ENCODE measurements at places on chromosomes 11 and 22.

DNA sequence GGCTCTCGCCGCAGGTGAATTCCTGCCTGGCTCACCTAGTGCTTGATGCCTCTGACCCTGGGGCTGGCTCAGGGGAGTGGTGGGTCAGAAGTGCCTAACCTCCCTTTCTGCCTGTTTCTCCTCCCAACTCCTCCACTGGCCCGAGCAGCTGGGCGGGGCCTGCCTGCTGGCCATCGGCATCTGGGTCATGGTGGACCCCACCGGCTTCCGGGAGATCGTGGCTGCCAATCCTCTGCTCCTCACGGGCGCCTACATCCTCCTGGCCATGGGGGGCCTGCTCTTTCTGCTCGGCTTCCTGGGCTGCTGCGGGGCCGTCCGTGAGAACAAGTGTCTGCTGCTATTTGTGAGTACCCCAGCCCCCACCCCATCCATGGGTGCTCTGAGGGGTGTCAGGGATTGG, 41.1 kb downstream of the TP53I11 start:
- DNase-seq, result no peak

DNA sequence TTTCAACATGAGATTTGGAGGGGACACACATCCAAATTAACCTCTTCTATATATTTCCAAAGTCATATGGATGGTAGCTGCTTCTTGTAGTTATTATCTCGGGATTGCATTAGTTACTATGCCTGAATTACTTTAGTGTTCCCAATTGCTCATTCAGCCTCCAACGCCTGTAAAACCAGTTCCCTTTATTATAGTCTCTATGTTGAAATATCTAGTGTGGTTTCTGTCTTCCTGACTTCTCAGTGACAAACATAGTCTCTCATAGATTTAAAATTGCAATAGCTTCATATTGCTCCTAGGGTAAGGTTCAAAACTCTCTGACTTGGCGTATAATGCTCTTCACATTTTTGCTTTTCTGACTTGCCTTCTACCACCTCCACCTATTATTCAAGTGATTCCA, 366.4 kb downstream of the CASP12 start:
- DNase-seq, result no peak

- DNase-seq, result no peak
These were observed 26.6 kb upstream of the MYRF start for GRCh38 chr11:61725781-61726231.

DNA sequence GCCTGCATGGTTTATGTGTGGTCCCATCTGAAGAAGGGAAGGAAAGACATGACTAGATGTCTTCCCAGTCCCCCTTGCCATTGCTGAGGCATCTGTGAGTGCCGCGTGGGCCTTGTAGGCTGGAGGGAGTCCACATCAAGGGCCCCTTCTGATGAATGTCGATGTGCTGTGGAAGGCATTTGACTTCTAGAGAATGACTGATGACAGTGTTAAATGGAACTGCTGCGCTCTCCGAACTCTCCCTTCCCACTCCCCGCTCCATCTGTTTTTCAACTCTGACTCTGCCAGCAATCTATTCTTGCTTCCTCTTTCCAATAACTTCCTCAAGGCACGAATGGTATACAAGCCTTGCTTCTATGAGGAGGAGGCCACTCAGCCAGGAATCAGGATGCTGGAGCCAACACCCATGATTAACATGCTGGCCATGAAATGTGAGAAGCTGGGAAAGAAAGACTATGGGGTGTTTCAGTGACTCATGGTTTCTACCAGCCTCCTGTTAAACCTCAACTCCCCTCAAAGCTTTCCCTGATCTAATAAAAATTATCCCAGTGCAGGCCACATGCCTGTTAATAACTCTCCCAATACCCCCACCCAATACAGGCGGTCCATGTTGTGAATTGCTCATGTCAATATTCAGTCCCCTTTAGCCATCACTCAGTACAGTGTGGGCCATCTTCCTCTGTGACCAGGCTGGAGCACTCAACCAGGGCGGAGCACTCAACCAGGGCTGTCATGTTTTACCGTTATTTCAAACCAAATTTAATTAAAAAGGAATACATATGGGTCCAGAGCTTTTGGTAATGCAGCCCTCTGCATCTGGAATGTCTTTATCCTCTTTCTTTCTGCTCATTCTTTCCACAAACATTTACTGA, 46.4 kb upstream of the TBCEL start:
- DNase-seq, result no peak

GRCh38 chr22:46089426-46090035, 60.8 kb upstream of the PPARA start:
- DNase-seq, result no peak

DNA sequence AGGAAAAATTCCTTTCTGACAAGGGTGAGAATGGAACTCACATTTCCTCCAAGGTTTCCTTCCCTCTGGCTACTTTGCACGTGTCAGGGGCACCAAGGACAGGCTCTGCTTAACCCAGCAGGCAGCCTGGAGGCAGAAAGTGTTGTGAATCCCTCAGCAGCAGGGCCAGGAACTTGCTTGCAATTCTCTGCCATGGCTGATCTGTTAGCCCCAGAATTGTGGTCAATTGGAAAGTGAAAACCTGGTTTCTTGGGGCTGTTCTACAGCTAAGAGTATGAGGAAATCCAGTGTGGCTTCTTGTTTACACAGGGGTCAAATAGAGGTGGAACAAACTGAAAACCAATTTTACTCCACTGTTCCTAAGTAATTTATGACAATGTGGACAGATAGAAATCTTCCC, 38.3 kb upstream of the CEP295 start:
- DNase-seq, result no peak

- no peak for DNase-seq
These were observed 10.9 kb downstream of the BMAL1 start for GRCh38 chr11:13288375-13289029.

- DNase-seq, result no peak
These were observed 34.1 kb downstream of the NUP50 start for GRCh38 chr22:45197606-45198462.

GRCh38 chr11:6608726-6609501, 3.1 kb downstream of the TAF10 start:
- no peak for DNase-seq

GRCh38 chr11:62105667-62106191, 18.1 kb upstream of the INCENP start:
- no peak for DNase-seq

DNA sequence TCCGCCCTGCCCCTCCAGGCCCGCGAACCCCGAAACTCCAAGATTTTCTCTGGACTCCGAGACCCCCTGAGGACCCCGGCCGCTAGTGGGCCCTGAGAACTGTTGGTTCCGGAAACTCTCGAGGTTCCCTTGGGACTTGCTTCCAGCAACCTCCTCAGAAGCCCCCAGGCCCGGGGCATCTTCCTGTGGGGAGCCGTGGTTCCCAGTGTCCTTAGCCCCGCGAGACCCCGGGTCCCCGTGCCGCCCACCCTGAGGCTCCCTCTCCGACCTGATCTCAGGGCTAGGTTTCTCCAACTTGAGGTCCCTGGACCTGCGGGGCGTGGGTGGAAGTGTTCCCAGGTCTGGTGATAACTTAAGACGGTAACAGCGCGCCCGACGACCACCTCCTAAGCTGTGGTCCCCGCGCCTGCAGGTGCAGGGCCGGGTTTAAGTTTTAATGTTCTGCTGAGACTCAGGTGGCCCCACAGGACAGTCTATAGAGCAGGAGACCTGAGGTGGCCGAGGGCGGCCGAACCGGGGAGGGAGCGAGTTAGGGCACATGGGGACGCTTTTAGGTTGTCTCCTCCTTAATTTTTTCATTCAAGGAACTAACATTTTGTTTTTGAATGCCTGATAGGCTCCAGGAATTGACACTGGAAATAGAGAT, 720 bp downstream of the FAM118A start:
- no peak for DNase-seq

DNA sequence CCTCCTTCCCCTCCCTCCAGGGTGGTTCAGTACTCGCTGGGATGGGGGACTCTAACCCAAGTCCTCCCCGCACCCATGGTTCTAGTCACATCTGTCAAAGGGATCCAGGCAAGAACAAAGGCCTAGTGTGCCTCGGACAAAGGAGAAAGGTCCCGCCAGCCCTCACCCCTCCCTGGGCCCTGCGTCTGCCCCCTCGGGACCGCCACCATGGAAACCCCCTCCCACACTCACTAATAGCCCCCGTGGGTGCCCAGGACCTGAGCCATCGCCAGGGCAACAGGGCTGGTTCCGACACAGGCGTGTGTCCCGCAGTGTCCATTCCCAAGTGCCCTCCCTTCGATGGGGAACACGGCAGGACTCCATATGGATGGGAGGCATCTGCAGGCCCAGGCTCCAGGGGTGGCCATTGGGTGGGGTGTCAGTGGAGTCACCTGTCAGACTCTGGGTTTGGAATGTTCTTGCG, 5.1 kb upstream of the CARNS1 start:
- DNase-seq, result no peak

- no peak for DNase-seq
These were observed 1.7 kb downstream of the STX3 start for GRCh38 chr11:59756845-59757244.

DNA sequence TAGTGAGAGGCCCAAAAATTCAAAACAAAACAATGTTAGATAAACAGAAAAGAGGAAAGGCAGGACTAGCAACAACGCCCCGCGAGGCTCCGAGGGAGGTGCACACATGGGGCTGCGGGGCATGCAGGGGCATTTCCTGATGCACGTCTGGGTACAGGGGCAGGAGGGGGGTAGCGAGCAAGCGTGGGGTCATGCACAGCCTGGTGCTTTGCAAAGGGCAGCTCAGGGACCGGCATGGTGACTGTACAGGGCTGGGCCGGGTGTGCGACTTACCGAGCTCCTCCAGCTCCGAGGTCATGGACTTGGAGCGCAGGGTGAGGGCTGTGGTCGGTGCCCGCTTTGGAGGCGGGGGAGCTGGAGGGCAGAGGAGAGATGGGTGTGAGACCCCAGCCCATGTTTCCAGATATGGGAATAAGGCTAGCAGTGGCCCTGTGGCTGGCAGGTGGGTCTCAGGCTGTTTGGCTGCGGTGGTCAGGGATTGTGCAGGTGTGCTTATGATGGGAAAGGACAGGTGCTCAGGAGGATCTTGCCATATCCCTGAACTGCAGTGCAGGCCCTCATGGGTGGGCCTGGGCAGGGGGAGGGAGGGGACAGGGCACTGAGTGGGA, 103.7 kb downstream of the CTTN start:
- DNase-seq, result no peak

DNA sequence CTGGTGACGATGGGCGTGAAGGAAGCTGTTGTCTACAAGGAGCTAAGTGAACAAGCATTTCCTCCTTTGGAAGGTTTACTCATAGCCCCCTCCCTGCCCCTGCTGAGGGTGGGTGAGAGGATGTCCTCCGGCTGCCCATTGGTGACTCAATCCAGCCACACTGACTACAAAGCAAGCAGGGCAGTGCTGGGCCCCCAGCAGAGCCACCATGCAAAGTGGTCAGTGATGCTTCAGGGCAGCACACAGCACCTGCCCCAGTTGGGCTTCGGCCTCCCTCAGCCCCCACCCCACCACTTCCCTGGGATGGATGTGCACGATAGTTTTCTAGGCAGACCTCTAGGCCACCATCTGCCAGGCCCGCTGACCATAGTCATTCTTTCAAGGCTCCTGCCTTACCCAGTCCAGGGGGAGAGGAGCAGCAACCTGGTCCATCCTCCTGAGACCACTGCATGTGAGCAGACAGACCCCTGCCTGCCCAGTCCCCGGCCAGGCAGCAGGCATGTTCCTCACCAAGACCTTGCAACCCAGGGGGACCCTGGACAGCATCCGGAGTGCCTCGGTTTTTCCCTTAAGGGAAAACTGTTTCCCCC, 125.1 kb downstream of the BCR start:
- no peak for DNase-seq

DNA sequence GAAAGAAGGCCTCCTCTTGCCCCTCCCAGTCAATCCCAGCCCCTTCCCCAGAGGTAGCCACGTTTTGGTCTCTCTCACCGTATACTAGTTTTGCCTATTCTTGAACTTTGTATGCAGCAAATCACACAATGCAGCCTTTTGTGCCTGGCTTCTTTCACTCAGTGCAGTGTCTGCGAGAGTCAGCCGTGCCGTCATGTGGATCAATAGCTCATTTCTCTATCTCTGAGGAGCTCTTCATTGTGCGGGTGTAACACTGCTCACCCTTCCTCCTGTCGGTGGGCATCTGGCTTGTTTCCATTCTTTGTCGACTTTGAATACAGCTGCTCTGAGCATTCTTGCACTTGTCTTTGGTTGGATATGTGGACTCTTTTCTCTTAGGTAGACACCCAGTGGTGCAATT, 146.5 kb downstream of the CACNA1I start:
- no peak for DNase-seq

DNA sequence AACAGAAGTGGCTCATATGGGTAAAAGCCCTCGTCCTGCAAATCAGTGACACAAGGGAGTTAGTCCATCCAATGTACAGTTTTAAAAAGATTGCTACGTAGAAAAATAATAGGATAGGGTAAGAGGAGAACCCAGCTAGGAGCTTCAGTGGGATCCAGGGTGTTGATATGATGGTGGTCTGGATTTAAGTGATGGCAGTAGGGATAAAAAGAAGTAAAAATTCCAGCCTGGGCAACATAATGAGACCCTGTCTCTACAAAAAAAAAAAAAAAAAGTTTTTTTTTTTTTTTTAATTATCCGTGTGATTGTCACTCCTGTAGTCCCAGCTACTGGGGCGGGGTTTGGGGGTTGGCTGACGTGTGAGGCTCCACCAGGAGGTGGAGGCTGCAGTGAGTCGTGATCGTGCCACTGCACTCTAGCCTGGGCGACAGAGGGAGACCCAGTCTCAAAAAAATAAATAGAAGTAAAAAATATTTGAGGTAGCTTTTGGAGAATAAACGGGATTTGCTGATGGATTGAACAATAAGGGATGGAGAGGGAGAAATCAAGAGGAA, 7.0 kb upstream of the L3MBTL2 start:
- DNase-seq, result no peak

DNA sequence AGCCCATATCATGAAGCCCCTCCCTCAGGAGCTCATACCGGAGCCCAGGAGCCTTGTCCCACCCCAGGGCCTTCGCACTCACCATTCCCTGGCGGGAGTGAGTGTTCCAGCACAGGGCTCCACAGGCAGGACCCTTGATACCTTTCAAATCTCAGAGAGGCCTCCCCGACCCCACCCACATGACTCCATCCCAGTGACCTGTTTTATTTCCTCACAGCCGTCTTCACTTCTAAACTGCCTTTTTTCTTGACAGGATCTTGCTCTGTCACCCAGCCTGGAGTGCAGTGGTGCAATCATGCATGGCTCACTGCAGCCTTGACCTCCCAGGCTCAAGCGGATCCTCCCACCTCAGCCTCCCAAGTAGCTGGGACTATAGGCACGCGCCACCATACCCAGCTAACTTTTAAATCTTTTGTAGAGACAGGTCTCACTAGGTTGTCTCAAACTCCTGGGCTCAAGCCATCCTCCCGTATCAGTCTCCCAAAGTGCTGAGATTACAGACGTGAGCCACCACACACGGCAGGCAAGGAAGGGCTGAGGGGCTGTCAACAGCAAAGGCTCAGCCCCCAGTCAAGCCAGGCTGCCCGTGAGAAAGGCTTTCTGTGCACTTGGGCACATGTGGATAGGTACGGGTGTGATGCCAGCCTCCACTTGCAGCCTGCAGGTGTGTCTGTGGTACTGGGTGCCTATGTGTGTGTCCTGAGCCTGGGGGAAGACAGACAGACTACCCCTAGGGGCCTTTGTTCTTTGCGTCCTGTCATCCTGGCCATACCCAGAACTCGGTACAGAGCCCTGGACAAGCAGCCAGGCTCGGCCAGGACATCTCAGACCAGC, 9.3 kb downstream of the RPL3 start:
- DNase-seq, result no peak

GRCh38 chr11:2211113-2211971, 39.7 kb upstream of the TH start:
- DNase-seq, result no peak

All from cortex of kidney (tissue), 1 donor.